ENCODE measurements at places on chromosomes 6 and 20.

DNA sequence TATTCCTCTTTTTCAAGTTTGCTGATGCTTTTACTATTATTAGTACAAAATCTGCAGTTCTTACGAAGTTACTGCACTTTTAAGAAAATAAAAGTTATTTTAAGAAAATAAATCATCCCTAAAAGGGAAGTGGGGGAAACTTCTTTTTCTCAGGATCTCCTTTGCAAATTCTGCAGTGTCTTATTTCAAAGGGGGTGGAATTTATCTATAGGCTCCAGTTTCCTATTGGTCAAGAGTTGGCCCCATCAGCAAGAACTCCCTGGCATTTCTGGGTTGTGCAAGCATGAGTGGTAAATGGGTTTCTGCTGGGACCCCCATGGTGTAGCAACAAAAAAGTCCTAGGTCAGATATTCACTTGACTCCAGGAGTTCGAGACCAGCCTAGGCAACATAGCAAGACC, 136.3 kb upstream of the PRDM1 start:
- DNase-seq = peak; percentile 47

GRCh38 chr6:135054226-135054568, 425 bp downstream of the HBS1L start:
- DNase-seq = no peak

- DNase-seq = peak; percentile 83
Observed at GRCh38 chr20:10475225-10475624, 40.1 kb downstream of the SLX4IP start.

GRCh38 chr6:87152526-87152955, 2.8 kb upstream of the ZNF292 start:
- no peak for DNase-seq

DNA sequence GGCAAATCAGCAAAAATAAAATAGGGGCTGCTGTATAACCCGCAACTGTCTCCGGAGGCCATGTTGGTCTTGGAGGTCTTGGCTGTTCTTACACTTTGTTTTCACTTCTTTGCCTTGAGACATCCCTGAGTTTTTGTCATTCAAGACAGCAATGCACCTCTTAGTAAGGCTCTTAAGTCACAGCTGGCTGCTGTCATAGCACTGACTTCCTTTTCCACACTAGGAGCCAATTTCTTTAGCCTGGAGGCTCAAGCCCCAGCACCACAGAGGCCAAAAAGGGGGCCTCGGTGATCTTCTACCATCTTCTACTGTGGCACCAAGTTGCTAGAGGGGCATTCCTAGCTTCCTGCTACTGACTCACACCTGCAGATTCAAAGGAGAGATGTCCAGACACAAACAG, 536.3 kb downstream of the CDH26 start:
- no peak for DNase-seq

DNA sequence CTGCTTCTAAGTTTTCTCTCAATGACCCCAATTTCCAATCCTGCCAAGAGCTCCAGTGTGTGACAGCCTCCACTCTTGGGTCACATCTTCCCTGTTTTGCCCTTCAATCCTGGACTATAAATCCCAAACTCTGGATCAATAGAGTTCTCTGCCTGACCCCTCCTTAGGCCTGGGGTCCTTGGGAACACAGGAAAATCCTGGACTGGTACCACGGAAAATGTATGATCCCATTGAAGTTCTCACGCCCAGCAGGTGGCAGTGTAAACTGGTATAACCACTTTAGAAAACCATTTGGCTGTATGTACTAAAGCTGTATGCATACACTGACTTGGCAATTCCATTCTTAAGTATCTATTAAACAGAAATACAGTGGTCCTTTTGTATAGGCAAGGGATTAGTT, 98.0 kb downstream of the SNAP25 start:
- DNase-seq = no peak

DNA sequence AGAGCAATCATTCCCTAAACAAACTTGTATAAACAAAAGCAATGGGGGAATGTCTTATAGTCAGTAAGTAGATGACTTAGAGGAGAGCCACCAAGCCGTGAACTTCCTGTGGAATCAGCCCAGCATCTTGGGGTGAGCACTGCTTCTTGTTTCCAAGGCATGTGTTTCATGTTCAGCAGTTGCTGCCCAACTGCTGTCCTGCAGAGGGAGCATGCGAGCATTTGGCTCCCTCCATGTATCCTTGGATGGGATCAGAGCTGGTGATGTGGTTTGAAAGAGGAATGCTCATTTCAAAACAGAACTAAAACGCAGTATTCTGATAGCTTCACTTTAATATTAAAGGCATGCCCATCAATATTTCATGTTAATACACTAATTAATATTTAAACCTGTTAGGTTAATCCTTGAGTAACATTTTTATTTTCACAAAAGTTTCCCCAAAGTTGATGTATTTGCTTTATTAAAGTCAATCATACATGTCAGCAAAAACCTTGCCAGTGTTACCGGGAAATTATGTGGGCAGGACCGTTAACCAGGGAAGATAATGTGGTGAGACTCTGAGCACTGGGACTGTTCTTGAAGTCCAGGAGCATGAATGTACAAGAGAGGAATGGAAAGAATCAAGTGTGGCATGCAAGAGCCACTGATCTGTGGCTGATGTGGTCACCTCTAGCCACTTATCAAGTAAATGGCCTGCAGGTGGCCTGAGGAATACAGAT, 172.1 kb upstream of the GGTLC1 start:
- peak; percentile 9 for DNase-seq

GRCh38 chr20:44780226-44780625, 30.1 kb downstream of the RIMS4 start:
- DNase-seq = peak; percentile 35

GRCh38 chr20:44571362-44571988, 10.9 kb upstream of the PKIG start:
- no peak for DNase-seq

GRCh38 chr6:11017090-11017489, 27.0 kb downstream of the ELOVL2 start:
- no peak for DNase-seq

- DNase-seq = no peak
Observed at GRCh38 chr6:110125361-110125760, 54.1 kb downstream of the WASF1 start.

DNA sequence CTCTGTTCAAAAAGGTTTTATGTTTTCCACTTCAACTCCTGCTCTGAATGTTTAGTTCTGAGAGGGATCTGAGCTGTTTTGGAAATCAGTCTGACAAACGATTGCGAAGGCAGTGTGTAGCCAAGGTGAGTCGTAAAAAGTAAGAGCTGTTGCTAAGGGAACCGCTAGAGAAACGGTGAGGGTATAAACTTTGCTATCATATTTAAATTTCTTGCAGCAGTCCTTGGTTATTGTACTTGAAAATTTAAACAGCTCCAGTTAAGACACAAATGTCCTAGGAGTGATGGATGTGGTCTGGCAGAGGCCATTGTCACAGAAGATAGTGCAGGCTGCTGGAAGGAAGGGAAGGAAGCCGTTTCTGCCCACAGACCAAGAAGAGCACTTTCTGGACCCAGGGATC, 64.9 kb upstream of the CITED2 start:
- DNase-seq = no peak

DNA sequence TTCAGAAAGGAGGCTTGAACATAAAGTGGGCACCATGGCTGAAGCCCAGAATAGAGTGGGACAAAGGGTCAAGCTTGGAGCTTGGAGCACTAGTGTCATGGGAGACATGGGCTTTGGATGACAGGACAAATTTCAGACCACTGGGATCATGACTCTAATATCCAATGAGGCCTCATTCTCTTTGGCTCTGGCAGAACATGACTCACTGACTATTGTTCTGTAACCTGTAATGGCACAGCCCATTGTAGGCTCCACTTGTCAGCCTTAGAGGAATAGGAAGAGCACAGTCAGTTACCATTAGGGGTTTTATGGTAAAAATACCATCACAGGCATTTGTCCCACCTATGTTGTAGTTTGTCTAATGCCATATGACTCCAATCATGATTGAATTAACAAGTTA, 34.0 kb upstream of the MMS22L start:
- DNase-seq = no peak

DNA sequence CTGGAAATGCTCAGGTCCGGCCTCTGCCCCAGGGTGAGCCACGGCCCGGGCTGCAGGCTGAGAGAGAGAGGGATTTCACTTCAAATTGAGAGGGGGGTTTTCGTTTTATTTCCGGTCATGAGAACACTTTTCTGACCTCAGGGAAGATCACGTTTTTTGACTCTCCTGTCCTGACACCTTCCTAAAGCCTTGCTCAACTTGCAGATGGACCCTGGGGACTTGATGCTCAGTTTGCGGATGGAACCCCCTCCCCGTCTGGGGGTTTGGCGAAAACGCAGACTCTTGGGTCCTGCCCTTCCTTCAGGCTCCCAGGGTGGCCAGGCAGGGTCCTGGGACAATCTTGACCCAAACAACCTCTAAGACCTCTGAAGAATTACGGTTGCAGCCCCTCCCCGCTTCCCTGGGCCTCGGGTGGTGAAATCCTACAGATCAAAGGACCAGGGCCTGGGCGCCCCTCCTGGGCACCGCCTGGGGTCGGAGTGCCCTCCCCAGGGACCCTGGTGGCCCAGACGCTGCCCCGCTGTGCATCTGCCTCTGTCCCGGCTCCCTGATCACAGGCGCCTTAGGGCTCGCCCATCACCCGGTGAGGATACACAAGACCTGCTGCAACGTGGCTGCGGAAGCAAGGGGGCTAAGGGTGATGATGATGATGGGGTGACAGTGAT, 148.2 kb downstream of the ERMARD start:
- DNase-seq = no peak

- DNase-seq = no peak
Observed at GRCh38 chr6:17013701-17014100, 88.1 kb upstream of the STMND1 start.

GRCh38 chr6:66190858-66191257, 483.8 kb upstream of the EYS start:
- DNase-seq = no peak

- DNase-seq = no peak
Observed at GRCh38 chr20:57306747-57307146, 22.9 kb upstream of the SPO11 start.

DNA sequence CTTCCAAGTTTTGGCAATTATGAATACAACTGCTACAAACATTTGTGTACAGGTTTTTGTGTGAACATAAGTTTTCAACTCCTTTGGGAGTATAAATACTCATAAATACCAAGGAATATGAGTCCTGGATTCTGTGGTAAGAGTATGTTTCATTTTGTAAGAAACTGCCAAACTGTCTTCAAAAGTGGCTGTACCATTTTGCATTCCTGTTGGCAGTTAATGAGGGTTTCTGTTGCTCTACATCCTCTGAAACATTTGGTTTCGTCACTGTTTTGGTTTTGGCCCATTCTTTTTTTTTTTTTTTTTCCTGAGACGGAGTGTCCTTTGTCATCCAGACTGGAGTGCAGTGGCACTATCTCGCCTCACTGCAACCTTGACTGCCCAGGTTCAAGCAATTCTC, 8.5 kb downstream of the AP5S1 start:
- DNase-seq = no peak

GRCh38 chr6:80234908-80235307, 128.4 kb downstream of the BCKDHB start:
- DNase-seq = no peak

DNA sequence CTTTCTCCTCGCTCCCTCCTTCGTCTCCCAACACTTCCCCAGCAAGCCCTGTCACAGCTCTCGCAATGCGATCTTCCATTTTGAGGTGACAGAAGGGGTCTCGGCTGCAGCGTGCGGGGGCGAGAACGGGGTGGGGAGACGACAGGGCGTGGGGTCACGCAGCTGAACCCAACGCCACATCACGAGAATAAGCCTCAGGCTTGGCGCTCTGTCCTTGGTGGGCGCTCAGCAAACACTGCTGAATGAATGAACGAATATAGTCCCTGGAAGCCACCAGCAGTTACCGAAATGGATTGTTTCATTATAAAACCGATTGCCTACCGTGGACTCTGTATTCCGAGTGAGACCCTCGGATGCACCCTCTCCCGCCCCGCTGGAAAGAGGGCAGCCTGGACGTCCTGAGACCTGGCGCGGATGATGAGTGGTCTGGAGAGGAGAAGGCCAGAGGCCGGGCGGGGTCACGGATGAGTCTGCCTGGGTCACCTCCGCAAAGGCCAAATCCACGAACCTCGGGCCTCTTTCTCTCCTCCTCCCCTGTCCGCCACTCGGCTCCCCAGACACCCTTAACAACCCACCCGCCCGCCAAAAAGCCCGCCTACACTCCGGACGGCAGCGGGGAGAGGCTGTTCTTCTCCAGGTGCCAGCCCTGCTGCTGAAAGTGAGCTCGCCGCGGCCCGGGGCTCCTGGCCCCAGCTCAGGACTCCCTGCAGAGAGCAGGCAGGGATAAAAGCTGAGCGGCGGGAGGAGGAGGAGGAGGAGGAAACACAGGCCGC, 3.7 kb downstream of the NRN1 start:
- DNase-seq = no peak

- DNase-seq = peak; percentile 66
Observed at GRCh38 chr6:149154261-149154821, 163.2 kb upstream of the TAB2 start.

- DNase-seq = no peak
Observed at GRCh38 chr20:54514028-54514607, 38.7 kb downstream of the DOK5 start.

DNA sequence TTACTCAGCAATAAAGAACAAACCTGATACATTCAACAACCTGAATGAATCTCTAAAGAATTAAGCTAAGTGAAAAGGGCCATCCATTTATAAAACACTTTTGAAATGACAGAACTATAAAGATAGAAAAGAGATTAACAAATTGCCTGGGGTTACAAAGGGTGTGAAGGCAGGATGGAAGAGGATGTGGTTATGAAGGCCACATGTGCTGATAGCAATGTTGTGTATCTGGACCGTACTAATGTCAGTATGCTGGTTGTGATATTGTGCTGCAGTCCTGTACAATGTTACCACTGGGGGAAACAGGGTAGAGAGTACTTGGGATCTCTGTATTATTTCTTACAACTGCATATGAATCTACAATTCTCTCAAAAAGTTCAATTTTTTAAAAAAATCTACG, 36.4 kb downstream of the ELOVL5 start:
- no peak for DNase-seq

DNA sequence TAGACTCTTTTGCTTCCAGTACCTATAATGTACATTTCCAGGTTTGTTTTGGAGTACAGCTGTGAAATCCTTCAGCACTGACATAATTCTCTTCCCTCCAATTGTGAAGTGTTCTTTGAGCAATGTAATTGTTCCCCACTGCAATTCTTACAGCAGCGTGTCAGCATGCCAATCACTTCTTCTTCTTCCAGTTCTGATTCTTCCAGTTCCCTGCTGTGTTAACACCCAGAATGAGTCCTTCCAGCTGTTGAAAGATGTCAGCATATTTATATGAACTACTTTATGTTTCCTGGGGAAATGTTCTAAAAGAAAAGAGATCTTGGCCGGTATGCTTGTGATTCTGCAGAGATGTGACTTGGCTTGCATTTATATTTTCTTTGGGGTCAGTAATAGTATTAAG, 213.9 kb downstream of the UNC5CL start:
- DNase-seq = no peak
